Activated naive CD4-positive, alpha-beta T cell treated with anti-CD3 and anti-CD28 coated beads for 36 hours (primary cell): ENCODE measurements at places on chromosomes 4 and X.

- DNase-seq: no peak
Observed at GRCh38 chr4:106978046-106978774, 57.9 kb downstream of the DKK2 start.

- no peak for DNase-seq
Observed at GRCh38 chr4:6957994-6958393, 48.4 kb downstream of the TBC1D14 start.

- DNase-seq: no peak
Observed at GRCh38 chrX:134482371-134482770, 22.4 kb downstream of the HPRT1 start.

DNA sequence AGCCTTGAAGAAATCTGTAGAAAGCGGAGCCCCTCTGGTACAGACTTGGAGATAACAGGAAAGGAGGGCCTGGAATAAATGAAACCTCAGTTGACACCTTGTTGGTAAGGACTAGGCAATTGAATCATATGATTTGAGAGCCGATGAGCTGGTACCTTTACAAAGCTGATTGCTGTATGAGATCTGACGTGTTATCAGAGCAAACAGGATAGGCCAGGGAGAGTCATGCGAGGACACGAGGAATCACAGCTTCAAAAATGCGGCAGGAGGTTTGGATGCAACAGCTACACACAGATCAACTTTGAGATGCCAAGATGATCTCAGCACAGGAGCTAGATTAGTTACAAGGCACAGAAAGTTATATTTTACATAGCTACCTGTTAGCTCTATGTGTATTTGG, 7.4 kb upstream of the SLC10A4 start:
- DNase-seq: no peak

- DNase-seq: no peak
Observed at GRCh38 chr4:102579794-102580462, 78.8 kb downstream of the NFKB1 start.

DNA sequence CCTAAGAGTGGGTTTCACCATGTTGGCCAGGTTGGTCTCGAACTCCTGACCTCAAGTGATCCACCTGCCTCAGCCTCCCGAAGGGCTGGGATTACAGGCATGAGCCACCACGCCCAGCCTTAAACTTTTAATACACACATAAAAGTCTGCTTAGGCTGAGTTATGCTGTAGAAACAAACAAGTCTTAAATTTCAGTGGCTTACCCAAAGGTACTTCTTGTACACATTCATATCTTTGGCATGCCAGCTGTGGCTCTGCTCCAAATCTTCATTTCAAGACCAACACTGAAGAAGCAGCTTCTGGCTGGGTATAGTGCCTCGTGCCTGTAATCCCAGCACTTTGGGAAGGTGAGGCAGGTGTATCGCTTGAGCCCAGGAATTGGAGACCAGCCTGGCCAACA, 80.3 kb downstream of the PPEF2 start:
- no peak for DNase-seq

DNA sequence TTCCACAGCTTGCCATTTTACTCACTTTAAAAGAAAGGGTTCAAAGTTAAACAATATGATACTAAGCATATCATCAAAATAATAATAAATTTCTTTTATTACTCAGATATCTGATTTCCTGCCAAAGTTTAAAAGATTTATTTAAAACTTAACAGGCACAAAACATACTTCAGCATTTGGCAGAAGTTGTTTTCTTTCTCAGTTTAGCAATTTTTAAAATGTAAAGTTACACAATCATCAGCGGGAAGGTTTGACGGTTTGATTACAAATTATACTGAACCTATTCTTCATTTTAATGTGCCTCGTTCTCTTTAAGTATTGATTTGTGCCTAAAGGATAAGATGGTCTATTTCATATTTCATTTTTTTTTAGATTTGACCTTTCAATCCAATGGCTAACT, 227.2 kb downstream of the APBB2 start:
- no peak for DNase-seq

- DNase-seq: no peak
Observed at GRCh38 chr4:125679989-125680388, 365.2 kb downstream of the FAT4 start.

GRCh38 chr4:187276736-187277408, 553.2 kb upstream of the FAT1 start:
- no peak for DNase-seq

GRCh38 chr4:39486221-39486804, 27.5 kb downstream of the LIAS start:
- no peak for DNase-seq
